Activated naive CD8-positive, alpha-beta T cell treated with anti-CD3 and anti-CD28 coated beads for 36 hours (primary cell): ENCODE measurements at places on chromosomes 16 and 17. TPM values are rescaled to one million over a fixed set of nuclear protein-coding genes. Genes with fewer than 3 reads are reported as not detected.

GRCh38 chr16:505479-506245, 21.9 kb upstream of the CAPN15 start:
- no peaks in the 10 kb centered on the region for H3K4me1 ChIP-seq
- H3K27ac ChIP-seq: no peak overlapping the region
- no peak overlapping the region for H3K4me3 ChIP-seq
- no peaks in the 10 kb centered on the region for H3K36me3 ChIP-seq
- H3K27me3 ChIP-seq: no peaks in the 10 kb centered on the region

- no peak overlapping the region for H3K4me3 ChIP-seq
- DNase-seq: no peak
- no peaks in the 10 kb centered on the region for H3K36me3 ChIP-seq
- peaks cover 33% of the 10 kb centered on the region for H3K27me3 ChIP-seq
- H3K4me1 ChIP-seq: no peaks in the 10 kb centered on the region
Observed at GRCh38 chr16:87198328-87198832, 118.8 kb downstream of the C16orf95 start.

DNA sequence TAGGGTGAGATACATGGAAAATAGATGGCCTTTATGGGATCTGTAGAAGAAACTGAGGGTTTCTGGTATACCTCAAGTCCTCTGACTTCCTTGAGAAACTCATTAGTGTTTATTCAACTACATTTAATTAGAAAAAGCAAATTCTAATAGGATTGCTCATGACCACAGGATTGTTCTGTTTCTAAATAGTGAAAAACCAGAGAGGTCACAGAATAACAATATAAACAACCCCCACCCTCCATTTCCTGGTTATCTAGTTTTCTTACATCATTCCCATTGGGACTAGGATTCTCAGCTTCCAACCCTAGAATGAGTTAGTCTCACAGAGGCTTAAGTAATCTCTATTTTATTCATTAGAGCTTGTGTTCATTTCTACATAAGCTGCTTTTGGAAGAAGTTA, 30.0 kb downstream of the SF3B3 start:
- no peak overlapping the region for H3K4me3 ChIP-seq
- H3K27ac ChIP-seq: peak overlapping the region; percentile 49
- peaks cover 36% of the 10 kb centered on the region for H3K36me3 ChIP-seq
- peaks cover 21% of the 10 kb centered on the region for H3K4me1 ChIP-seq
- no peak for DNase-seq

- H3K4me1 ChIP-seq: peaks cover 71% of the 10 kb centered on the region
- H3K4me3 ChIP-seq: peak overlapping the region; percentile 68
- H3K27me3 ChIP-seq: no peaks in the 10 kb centered on the region
- H3K27ac ChIP-seq: peak overlapping the region; percentile 90
- no peak for DNase-seq
Observed at GRCh38 chr17:42271779-42272035, 4.5 kb downstream of the STAT5B start.

DNA sequence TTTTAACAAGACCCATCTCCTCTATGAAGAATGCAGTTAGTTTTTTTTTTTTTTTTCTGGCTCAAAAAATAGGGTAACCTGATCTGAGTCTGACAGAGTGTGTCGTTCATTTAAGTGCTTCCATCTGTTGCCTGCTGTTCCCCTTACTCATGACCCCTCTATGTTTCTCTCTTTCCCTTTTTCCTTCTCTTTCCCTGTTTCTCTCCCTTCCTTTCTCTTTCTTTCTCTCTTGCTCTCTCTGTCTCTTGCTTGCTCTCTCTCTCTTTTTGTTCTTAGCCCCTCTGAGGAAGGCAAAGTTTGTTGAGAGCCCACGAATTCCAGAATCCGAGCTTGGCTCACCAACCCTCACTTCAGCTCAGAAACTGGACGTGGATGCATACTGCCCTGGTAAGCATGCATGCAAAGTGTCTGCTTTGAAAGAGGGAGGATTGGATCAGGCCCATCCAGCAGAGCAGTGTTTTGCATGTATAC, 185.0 kb downstream of the TANC2 start:
- no peak for DNase-seq
- no peak overlapping the region for H3K27ac ChIP-seq

- no peak overlapping the region for H3K4me3 ChIP-seq
- no peak overlapping the region for H3K27ac ChIP-seq
- no peak for DNase-seq
- no peaks in the 10 kb centered on the region for H3K4me1 ChIP-seq
Observed at GRCh38 chr17:43439041-43439440, 40.2 kb downstream of the ARL4D start.

GRCh38 chr17:27547301-27547683, 83.7 kb upstream of the LGALS9 start:
- H3K4me1 ChIP-seq: peaks cover 56% of the 10 kb centered on the region
- peak overlapping the region; percentile 94 for H3K27ac ChIP-seq
- peaks cover 4% of the 10 kb centered on the region for H3K27me3 ChIP-seq

DNA sequence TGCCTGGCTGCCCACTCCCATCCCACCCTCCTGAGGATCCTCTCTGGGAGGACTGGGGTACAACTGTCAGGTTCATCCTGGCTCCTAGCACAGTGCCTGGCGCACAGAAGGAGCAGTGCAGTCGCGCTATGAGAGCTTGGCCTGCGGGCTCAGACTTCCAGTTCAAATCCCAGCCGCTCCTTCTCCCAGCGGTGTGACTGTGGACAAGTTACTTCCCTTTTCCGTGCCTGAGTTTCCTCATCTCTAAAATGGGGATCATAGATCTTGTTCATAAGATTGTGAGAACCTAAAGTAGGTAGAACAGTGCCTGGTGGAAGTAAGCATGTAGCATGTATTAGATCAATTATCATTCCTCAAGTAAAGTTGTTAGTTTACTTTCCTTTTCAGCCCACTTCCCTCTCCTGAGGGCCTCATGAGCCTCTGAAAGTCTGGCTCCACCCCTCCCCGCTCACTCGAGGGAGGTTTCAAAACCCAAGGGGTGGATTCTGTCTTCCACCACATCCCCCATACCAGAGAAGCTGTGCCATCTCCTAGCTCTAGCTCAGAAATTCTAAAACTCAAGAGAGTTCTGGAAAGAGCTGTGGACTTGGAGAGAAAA, 19.9 kb upstream of the COL1A1 start:
- peaks cover 2% of the 10 kb centered on the region for H3K36me3 ChIP-seq
- H3K27ac ChIP-seq: no peak overlapping the region
- H3K27me3 ChIP-seq: no peaks in the 10 kb centered on the region

DNA sequence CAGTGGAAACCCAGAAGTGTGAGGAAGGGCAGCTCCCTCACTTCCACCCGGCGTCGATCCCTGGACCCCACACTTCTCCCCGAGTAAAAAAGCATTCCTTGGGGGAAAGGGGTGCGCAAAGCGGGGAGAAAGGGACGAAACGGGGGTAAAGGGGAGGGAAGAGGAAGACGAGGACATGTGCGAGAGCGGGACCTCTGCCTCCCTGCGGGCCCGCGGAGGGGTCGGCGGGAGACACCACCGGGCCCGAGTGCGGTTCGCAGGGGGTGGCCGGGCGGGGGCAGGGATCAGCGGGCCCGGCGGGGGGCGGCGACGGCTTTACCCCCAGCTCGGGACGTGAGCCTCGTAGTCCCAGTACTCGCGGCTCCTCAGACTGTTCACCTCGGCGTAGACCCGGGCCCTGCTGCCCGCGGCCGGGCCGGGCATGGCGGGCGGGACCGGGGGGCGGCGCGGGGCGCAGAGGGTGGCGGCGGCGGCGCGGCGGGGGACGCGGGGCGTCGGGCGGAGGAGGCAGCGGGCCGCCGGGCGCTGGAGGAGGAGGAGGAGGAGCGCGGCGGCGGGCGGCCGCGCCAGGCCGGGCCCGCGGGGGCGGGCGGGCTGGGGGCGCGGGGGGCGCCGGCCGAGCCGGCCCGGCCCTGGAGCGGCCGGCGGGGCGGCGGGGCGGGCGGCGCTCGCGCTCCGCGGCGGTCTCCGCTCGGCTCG, 443 bp downstream of the CSNK2A2 start:
- peak overlapping the region; percentile 76 for H3K27ac ChIP-seq
- H3K27me3 ChIP-seq: peaks cover 15% of the 10 kb centered on the region
- peaks cover 40% of the 10 kb centered on the region for H3K4me1 ChIP-seq

- H3K4me1 ChIP-seq: peaks cover 42% of the 10 kb centered on the region
- no peak overlapping the region for H3K27ac ChIP-seq
- peak overlapping the region; percentile 69 for H3K4me3 ChIP-seq
Observed at GRCh38 chr17:14297161-14297851, 3.6 kb upstream of the HS3ST3B1 start.

DNA sequence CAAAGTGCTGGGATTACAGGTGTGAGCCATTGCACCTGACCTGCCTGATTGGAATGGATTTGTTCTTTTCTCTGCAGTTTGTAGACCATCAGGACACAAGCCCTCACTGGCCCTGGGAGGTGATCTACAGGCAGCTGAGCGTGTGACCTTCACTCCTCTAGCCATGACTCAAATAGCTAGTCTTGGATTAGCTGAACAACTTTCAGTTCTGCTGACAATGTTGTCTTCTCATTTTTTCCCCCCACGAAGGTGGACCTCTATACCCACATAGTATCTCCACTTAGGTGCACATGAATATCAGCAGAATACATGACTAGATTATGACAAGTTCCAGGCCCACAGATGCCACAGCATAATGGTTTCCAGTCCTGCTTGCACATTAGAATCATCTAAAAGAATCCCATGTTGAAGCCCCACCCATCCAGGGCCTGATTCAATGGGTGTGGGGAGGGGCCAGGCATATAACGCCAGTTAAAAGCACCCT, 36.8 kb downstream of the HS3ST3B1 start:
- no peaks in the 10 kb centered on the region for H3K27me3 ChIP-seq
- H3K27ac ChIP-seq: peak overlapping the region; percentile 85
- peak; percentile 74 for DNase-seq
- H3K4me3 ChIP-seq: peak overlapping the region; percentile 13
- peaks cover 31% of the 10 kb centered on the region for H3K36me3 ChIP-seq

- peaks cover 38% of the 10 kb centered on the region for H3K27me3 ChIP-seq
- no peak overlapping the region for H3K4me3 ChIP-seq
- DNase-seq: no peak
- H3K4me1 ChIP-seq: no peaks in the 10 kb centered on the region
- H3K36me3 ChIP-seq: no peaks in the 10 kb centered on the region
Observed at GRCh38 chr16:54175169-54175551, 111.4 kb downstream of the IRX3 start.

- H3K27ac ChIP-seq: no peak overlapping the region
- no peaks in the 10 kb centered on the region for H3K27me3 ChIP-seq
- H3K36me3 ChIP-seq: no peaks in the 10 kb centered on the region
- no peak overlapping the region for H3K4me3 ChIP-seq
Observed at GRCh38 chr16:65938083-65938482, 428.4 kb upstream of the CDH5 start.

DNA sequence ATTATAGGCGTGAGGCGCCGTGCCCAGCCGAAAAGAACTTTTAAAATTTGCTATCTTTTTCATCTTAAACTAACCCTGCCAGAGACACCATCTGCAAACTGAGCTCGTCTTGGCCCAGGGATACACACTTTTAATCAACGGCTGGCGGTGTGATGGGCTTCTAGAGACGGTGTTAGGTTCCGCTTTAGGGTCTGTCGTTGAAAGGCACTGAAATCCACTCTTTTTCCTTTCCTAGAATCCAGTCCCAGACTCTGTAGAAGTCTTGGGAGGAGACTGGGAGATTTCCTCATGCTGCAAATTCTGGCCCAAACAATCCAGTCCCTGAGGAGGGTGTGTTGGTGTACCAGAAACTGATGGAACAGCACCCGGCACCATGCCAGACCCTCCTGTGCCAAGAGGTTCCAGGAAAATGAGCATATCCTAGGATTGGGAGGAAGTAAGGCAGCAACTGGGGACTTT, 52.0 kb upstream of the TEX2 start:
- peaks cover 3% of the 10 kb centered on the region for H3K4me1 ChIP-seq
- H3K4me3 ChIP-seq: no peak overlapping the region
- no peak overlapping the region for H3K27ac ChIP-seq
- H3K36me3 ChIP-seq: no peaks in the 10 kb centered on the region
- no peaks in the 10 kb centered on the region for H3K27me3 ChIP-seq
- DNase-seq: no peak

GRCh38 chr17:66625311-66625767, 209.6 kb upstream of the CACNG5 start:
- H3K4me1 ChIP-seq: peaks cover 26% of the 10 kb centered on the region
- H3K36me3 ChIP-seq: peaks cover 15% of the 10 kb centered on the region
- H3K27me3 ChIP-seq: no peaks in the 10 kb centered on the region
- DNase-seq: no peak
- H3K4me3 ChIP-seq: no peak overlapping the region

The NPIPA3 gene
- total RNA-seq: not detected

The C16orf92 gene
- total RNA-seq: not detected

The HSPB9 gene
- total RNA-seq: 0.33 TPM

The KCTD11 gene
- total RNA-seq: 4.0 TPM

The CCR7 gene
- 274 TPM for total RNA-seq
